ENCODE measurements at places on chromosomes 2 and 18. TPM values are rescaled to one million over a fixed set of nuclear protein-coding genes. Genes with fewer than 3 reads are reported as not detected.

DNA sequence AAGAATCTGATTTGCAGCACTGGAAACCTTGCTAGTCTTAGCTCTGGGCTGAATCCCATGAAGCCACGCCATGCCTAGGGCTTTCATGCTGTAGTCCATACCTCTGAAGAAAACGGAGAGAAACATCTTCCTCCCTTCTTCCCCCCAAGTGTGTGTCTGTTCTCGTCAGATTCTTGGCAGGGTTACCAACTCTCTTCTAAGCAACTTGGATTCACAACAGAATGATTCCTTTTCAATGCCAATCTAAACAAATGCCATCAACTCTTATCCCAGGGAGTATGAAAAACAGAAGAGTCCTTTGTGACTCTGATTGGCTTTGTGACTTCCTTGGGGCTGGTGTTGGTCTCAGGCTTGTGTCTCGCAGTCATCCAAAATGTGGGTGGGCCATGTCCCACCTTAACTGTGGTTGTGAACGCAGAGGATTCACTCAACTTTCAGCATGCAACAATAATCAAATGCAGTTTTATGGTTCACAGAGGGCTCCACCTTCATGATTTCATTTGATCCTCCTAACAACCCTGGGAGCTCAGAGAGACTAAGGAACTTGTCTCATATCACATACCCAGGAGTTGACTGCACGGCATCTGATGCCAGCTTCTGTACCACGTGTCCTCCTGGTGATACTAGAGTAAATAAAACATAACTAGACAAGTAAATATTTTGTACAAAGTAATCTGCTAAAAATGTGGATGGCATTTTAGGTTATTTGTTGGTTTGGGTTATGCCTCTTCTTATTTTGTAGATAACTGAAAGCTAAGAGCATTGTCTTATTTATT is 186.0 kb upstream of the TNP1 start:
- peak; percentile 48 for DNase-seq

DNA sequence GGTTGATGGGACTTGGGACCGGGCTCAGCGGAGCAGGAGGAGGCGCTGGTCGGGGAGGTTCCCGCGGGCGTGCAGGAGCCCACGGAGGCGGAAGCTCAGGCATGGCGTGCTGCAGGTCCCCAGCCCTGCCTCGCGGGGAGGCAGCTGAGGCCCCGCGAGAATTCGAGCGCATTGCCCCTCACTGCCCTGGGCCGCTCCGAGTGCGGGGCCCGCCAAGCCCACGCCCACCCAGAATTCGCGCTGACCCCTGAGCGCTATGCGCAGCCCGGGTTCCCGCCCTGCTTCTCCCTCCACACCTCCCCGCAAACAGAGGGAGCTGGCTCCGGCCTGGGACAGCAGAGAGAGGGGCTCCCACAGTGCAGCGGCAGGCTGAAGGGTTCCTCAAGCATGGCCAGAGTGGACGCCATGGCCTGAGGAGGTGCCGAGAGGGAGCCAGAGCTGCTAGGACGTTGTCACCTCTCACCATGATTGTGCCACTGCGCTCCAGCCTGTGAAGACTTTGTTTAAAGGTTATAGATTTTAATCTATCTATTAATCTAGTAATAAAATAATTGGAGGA is 357.2 kb upstream of the RGPD4 start:
- DNase-seq: no peak

DNA sequence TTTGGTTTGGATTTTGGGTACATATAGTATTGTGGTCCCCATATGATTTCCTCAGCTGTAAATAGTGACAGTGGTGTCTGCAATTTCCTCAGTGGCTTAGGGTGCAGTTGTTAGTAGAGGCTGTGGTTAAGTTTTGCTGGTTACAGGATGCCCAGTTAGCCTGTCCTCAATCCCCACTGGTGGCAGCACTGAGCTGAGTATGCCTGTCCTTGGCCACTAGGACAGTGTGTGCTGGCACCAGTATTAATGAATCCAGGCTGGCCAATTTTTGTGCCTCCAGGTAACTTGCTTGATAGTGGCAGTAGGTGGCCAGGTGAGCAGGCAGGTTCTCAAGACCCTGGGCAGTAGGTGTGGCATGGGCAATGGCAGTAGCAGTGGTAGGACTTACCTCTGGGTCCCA is 973.1 kb downstream of the TMEM182 start:
- DNase-seq: no peak

- peak; percentile 96 for DNase-seq
Observed at GRCh38 chr2:120758181-120759144, 22.8 kb downstream of the GLI2 start.

GRCh38 chr18:5073026-5073944 is 123.8 kb downstream of the AKAIN1 start:
- peak; percentile 63 for DNase-seq

- DNase-seq: no peak
Observed at GRCh38 chr18:50097702-50098101, 97.2 kb downstream of the MYO5B start.

- DNase-seq: no peak
Observed at GRCh38 chr2:150125708-150126107, 361.8 kb downstream of the RND3 start.

GRCh38 chr2:108806371-108807113 is 20.0 kb downstream of the CCDC138 start:
- peak; percentile 60 for DNase-seq

GRCh38 chr2:96532641-96533291 is 3.8 kb upstream of the ARID5A start:
- no peak for DNase-seq

DNA sequence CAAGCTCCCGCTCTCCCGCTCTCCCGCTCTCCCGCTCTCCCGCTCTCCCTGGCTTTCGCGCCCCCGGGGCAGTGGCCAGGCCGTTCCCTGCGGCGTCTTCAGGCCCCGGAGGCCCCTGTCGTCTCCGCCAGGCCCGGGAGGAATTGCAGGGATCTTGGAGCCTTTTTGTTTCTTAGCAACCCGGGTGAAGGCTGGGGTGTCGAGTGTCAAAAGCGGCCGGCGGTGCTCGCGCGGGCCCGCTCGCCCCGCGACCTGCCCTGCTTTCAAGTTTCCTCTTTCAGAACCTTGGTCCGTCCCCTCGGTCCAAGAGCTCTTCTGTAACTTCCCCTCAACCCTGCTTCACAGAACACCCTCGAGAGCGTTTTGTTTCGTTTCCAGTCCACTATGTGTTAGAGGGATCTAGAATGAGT is 1.4 kb downstream of the RNF138 start:
- DNase-seq: peak; percentile 80

GRCh38 chr18:79853303-79853992 is 55.7 kb downstream of the KCNG2 start:
- DNase-seq: no peak

IGFBP2 gene
- total RNA-seq: 150 TPM

RND3 gene
- 222 TPM for total RNA-seq

Measured in umbilical cord (tissue), 2 donors.